ENCODE measurements at places on chromosomes 12 and 14.

DNA sequence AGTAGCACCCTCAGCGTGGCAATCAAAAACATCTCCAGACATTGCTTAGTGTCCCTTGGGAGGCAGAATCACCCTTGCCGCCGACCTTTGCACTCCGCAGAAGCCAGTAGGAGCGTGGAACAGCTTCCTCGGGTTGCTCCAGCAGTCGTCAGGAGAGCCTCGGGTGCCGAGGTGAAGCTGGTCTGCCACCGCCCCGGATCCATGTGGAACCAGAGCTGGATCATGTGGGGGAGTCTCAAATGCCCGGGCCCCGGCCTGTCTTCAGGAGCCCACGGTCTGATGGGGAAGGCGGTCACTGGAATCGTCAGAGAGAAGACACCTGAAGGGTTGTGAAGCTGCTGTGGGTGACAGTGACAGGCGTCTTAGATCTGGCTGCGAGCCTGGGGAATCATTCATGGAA, 14.3 kb downstream of the MVK start:
- no peak for DNase-seq

- no peak for DNase-seq
Measured at GRCh38 chr14:85085981-85086380, 444.0 kb upstream of the FLRT2 start.

DNA sequence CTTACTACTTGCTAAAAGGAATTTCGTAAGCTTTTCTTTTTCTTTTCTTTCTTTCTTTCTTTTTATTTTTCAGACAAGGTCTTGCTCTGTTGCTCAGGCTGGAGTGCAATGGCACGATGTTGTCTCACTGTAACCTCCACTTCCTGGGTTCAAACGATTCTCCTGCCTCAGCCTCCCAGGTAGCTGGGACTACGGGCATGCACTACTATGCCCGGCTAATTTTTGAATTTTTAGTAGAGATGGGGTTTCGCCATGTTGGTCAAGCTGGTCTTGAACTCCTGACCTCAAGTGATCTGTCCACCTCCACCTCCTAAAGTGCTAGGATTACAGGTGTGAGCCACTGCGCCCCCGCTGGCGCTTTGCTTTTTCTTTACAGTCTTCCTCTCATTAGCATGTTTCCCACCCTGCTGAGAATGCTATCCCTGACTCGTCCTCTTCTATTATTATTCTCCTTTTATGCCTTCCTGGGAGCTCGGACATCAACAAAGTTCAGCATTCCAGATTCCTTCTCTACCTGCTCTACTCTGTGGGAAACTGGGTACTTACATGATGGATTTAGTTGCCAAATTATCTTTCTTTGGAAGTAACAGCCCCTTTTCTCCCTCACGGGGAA, 3.1 kb downstream of the MTHFD1 start:
- no peak for DNase-seq

GRCh38 chr12:38144601-38145436, 171.8 kb upstream of the ALG10B start:
- no peak for DNase-seq

GRCh38 chr12:1533205-1533601, 61.2 kb downstream of the FBXL14 start:
- DNase-seq, result no peak

GRCh38 chr12:3034067-3034750, 43.0 kb upstream of the TSPAN9 start:
- no peak for DNase-seq

DNA sequence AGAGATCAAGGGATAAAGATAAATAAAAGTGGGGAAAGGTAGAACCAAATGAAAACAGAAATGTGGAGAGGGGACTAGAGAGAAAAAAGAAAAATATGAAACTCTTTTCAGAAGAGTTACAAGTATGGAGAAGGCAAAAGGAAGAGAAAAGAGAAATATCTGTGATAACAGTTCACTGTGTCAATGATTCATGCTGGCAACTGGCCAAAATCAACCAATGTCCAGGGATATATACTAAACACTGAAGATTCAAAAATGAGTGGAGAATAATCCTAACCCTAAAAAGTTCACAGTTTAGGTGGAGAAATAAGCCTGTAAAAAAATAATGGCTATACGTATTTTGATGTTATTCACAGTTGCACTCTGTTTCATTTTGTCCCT, 372.3 kb upstream of the KITLG start:
- no peak for DNase-seq

GRCh38 chr14:90609376-90609775, 206.9 kb downstream of the TTC7B start:
- no peak for DNase-seq

GRCh38 chr12:109443794-109444193, 33.3 kb downstream of the KCTD10 start:
- DNase-seq, result no peak

GRCh38 chr14:28502517-28502916, 264.1 kb upstream of the FOXG1 start:
- no peak for DNase-seq

- DNase-seq, result no peak
Measured at GRCh38 chr12:93149229-93149628, 220.1 kb upstream of the EEA1 start.

GRCh38 chr14:51004801-51005526, 60.7 kb upstream of the PYGL start:
- DNase-seq, result no peak

- DNase-seq, result no peak
Measured at GRCh38 chr14:95056476-95056875, 100.9 kb downstream of the DICER1 start.

- no peak for DNase-seq
Measured at GRCh38 chr12:108629824-108630476, 3.7 kb downstream of the SELPLG start.

DNA sequence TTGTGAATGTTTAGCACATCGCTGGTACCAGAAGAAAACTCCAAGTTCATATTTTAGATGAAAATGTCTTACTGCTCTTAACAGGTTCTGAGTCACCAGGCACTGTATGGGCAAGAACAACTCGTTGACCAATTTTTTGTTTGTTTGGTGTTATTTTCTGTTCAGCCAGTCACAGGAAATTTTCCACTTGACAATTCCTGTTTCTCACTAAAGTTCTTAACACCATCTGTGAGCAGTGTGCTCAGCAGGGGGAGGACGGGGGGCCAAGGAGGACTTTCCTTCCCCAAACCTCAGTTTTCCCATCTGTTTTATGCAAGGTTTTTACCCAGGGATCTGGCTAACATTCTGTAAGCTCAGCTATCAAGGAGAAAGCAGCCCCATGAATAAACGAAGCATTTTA, 3.0 kb downstream of the NUAK1 start:
- no peak for DNase-seq

GRCh38 chr12:127903146-127903545, 363.8 kb upstream of the TMEM132C start:
- DNase-seq, result no peak

DNA sequence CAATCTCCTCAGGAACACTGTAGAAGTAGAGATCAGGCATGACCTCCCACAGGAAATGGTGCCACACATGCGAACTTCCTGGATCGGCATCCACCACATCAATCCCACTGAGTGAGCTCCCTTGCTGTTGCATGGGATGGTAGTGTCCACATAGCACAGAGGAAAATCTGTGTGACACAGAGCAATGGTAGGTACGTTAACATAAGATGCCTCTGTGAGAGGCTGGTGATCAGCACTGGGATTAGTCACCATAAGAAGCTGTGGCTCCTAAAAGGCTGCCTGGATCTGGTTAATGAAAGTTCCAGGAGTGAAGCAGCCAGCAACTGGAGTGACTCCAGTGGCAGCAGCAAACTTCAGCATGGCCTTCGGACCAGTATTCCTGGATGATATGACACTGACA, 21.8 kb downstream of the WDHD1 start:
- DNase-seq, result no peak

DNA sequence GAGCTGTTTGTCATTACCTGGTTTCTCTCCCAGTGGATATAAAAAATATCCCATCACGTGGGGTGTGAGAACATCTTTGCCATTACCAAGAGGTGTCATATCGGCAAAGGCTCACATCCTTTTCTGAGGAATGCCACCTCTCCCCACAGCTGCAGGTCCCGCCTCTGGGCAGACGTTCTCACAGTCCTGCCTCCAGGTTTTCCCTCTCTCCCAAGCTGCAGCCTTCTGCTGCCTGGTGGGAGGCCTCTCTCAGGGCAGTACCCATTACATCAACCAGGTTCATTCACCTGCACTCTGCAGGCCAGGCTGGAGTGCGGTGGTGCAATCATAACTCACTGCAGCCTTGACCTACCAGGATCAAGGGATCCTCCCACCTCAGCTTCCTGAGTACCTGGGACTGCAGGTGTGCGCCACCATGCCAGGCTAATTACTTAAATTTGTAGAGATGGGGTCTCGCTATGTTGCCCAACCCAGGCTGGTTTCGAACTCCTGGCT, 15.0 kb upstream of the TMEM119 start:
- no peak for DNase-seq

DNA sequence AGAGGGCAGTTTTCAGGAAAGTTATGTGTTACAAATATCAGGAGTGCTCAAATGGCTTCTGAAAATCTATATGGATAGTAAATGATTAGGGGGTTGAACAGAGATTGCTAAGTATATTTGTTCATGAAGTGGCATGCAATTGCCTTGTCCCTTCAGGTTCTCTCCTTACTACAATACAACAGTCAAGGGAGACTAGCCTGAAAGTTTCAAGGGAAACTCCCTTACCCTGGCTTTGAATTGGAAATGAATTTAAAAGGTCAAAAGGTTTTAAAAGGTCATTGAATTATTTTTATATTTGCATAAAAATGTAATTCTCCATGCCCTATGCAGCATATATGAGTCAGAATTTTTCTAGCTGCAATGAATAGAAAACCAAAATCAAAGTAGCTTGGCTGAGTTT, 253.1 kb upstream of the SYT1 start:
- DNase-seq, result no peak

DNA sequence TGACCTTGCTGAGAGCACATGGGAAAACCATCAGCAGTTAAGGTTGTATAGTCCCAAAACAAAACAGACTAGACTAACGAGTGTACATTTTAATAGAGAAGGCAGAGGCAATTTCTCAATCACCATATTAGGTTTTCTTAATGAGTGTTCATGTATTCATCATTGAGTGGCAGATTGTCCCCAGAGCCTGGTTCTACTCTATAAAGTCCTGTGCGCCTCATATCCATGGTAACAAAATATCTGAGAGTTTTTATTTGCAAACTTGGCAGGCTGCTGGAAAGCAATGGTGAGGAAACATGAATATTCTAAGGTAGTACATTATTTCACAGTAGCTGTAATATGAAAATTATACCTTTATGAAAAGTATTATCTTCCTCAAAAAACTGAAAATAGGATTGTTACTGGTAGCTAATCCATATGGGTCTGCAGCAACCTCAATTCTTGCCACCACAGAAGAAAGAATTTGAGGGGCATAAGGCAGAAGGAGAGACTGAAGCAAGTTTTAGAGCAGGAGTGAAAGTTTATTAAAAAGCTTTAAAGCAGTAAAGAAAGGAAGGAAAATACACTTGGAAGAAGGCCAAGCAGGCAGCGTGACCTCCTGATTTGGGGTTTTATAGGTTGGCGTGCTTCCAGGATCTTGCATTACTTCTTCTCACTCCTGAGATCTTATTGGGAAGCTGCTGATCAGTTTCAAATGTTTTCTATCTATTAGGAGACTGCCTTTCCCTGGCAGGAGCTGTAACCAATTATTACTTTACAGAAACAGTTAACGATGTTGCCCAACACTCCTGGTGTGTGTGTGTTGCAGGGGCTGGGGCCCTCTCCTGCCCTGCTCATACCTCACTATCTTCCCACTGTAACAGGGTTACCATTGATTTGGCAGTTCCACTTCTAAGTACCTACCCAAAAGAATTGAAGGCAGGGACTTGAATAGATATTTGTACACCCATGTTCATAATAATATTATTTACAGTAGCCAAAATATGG, 154.0 kb upstream of the NUDT4 start:
- no peak for DNase-seq

- no peak for DNase-seq
Measured at GRCh38 chr12:121618659-121619233, 7.6 kb upstream of the ORAI1 start.

GRCh38 chr12:754473-754820, 2.1 kb downstream of the WNK1 start:
- DNase-seq, result no peak

- DNase-seq, result no peak
Measured at GRCh38 chr14:90785471-90785870, 30.8 kb downstream of the TTC7B start.

GRCh38 chr12:88577537-88577936, 2.7 kb downstream of the KITLG start:
- no peak for DNase-seq

GRCh38 chr14:95677179-95677835, 8.9 kb upstream of the TCL1B start:
- DNase-seq, result no peak

DNA sequence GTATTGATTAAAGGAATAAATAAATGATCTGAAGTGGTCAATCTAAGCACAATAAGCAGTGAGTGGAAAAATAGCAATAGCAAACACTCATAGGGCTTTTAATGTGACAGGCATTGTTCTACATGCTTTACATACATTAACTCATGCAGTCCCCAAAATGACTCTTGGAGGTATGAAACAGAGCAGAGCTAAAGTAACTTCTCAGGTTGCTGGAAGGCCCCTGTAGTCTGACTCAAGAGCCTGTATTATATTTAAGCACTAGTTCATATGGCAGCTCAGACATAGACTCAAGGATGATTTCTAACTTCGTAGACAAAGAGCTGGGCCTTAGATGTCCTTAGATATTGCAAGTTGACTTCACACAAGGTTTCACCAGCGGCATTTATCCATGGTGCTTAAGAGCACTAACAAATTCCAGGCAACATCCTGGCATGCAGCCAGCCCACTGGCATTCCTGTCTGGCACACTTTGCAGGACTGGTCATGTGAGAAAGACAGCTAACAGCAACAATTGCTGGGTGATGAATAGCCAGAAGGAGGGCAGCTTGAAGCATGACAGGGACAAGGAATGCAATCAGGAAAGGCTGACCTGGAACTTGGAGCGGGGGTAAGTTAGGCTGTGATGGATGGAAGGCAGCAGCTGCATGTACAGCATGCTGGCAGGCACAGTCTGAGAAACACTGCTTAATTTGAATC, 22.9 kb upstream of the KTN1 start:
- no peak for DNase-seq

- no peak for DNase-seq
Measured at GRCh38 chr12:57479376-57480115, at the start of gene ARHGAP9. Gene ARHGAP9, minus strand, starts transcription at chr12:57479866. Its CDS starts 460 bp downstream, at chr12:57479406.

- no peak for DNase-seq
Measured at GRCh38 chr12:130200445-130200844, 38.2 kb downstream of the FZD10 start.

GRCh38 chr12:3202734-3203446, 125.7 kb downstream of the TSPAN9 start:
- DNase-seq, result peak; percentile 48

- DNase-seq, result no peak
Measured at GRCh38 chr12:93524386-93525133, 47.9 kb upstream of the SOCS2 start.

Data from activated T-cell treated with anti-CD3 and anti-CD28 coated beads for 1 hour (primary cell).